Ovary (tissue), 10 donors: ENCODE measurements at places on chromosomes 3 and 15. TPM values are rescaled to one million over a fixed set of nuclear protein-coding genes. Genes with fewer than 3 reads are reported as not detected.

GRCh38 chr15:73000293-73000692 is 52.0 kb upstream of the NEO1 start:
- H3K4me1 ChIP-seq = peaks cover 1% of the 10 kb centered on the region
- H3K4me3 ChIP-seq = no peak overlapping the region
- H3K27ac ChIP-seq = no peak overlapping the region
- H3K27me3 ChIP-seq = no peaks in the 10 kb centered on the region

- H3K4me1 ChIP-seq = peaks cover 3% of the 10 kb centered on the region
- no peaks in the 10 kb centered on the region for H3K36me3 ChIP-seq
- H3K4me3 ChIP-seq = no peak overlapping the region
- H3K27me3 ChIP-seq = no peaks in the 10 kb centered on the region
These were observed 453.9 kb downstream of the LPP start for GRCh38 chr3:188607805-188608315.

GRCh38 chr3:40211579-40211978 is 97.9 kb upstream of the EIF1B start:
- no peak overlapping the region for H3K27ac ChIP-seq
- no peak for DNase-seq
- no peaks in the 10 kb centered on the region for H3K4me1 ChIP-seq

- no peaks in the 10 kb centered on the region for H3K36me3 ChIP-seq
- H3K27ac ChIP-seq = no peak overlapping the region
- no peak for DNase-seq
- no peaks in the 10 kb centered on the region for H3K27me3 ChIP-seq
These were observed 131.1 kb upstream of the CNTN4 start for GRCh38 chr3:1967525-1967924.

GRCh38 chr15:70892912-70893560 is 410 bp downstream of the LRRC49 start:
- no peak for DNase-seq
- H3K4me3 ChIP-seq = peak overlapping the region; percentile 73
- H3K36me3 ChIP-seq = no peaks in the 10 kb centered on the region
- H3K27me3 ChIP-seq = no peaks in the 10 kb centered on the region

- H3K36me3 ChIP-seq = no peaks in the 10 kb centered on the region
- H3K27me3 ChIP-seq = no peaks in the 10 kb centered on the region
- no peaks in the 10 kb centered on the region for H3K4me1 ChIP-seq
These were observed 487.8 kb downstream of the EDEM1 start for GRCh38 chr3:5675319-5675718.

DNA sequence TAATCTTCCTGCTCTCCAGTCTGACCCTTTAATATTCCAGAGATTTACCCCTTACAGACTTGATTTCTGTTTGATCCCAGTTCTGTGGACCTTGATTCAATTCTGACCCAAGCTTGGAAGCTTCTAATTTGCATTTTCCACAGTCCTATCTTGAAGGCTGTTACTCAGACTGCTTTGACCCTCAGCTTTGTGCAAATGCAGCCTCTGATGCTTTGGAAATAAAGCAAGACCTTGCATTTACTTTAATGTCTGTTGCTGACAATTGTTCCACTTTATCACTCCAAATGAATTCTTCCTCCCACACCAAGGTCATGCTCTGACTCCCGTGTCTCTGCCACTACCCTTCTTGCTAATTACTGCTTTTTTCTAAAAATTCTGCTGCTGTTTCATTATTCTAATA is 886.0 kb downstream of the TUSC7 start:
- DNase-seq = no peak
- H3K4me1 ChIP-seq = peaks cover 1% of the 10 kb centered on the region
- no peak overlapping the region for H3K4me3 ChIP-seq

DNA sequence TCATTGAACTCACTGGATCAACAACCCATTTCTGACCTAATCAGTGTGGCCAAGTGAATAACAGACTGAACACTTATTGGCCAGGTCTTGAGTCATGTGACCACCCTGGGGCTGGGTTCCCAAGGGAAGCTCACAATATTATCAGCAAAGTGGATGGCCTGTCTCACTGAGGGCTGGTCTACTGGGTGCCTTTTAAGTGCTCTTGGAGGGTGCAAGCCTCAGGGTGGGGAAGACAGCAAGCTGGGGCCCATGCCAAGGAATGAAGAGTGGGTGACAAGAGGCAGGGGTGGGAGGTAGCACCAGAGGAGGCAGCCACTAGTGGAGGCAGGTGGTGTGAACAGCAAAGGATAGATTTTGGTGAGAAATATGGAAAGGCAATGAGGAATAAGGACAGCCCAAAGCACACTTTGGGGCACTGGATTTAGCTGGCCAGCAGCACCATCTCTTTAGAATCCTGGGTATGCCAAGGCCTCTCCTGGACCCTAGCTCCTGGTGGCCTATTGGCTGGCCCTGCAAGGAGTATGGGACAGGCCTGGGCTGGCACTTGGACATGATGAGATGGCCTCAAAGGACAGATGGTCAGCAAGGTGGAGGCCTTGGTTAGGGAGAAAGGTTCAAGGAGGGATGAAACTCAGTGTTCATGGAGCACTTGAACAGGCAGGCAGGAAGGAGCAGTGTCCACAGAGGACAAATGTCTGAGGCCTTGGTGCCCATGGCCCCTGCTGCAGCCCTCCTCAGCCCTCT is 34.2 kb downstream of the HMCES start:
- no peaks in the 10 kb centered on the region for H3K36me3 ChIP-seq
- no peak overlapping the region for H3K4me3 ChIP-seq
- no peaks in the 10 kb centered on the region for H3K27me3 ChIP-seq
- H3K27ac ChIP-seq = no peak overlapping the region
- peak; percentile 41 for DNase-seq

DNA sequence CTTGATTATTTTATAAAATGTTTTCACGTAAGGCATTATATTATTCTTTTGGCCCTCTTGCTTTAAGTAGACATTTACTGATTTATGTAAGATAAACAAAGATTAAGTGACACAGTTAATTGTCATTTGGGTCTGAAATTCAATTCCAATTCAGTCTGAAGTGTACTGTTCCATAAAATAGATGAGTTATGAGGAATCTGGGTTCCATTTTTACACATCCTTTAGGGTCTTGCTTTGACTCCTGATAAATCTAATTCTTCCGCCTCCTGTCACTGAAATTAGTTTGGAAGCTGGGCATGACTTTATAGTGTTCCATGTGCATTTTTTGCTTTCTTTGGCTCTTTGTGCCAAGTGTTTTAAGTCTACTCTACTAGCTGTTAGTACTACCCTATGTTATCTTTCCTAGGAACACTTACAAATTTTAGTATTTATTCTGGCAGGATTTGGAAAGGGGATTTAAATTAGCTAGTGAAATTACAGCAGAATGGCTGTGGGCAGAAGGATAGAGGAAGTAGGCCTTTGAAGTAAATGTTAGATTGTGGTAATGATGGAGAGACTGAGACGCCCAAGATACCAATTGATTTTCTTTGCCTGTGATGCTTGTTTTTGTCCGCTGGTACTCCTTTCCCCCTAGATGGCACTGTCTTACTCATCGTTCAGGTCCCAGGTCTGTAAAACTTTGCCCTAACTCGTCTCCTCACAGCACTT is 14.3 kb downstream of the ARL8B start:
- peaks cover 5% of the 10 kb centered on the region for H3K4me1 ChIP-seq
- no peak overlapping the region for H3K4me3 ChIP-seq
- H3K27ac ChIP-seq = no peak overlapping the region
- H3K27me3 ChIP-seq = no peaks in the 10 kb centered on the region

DNA sequence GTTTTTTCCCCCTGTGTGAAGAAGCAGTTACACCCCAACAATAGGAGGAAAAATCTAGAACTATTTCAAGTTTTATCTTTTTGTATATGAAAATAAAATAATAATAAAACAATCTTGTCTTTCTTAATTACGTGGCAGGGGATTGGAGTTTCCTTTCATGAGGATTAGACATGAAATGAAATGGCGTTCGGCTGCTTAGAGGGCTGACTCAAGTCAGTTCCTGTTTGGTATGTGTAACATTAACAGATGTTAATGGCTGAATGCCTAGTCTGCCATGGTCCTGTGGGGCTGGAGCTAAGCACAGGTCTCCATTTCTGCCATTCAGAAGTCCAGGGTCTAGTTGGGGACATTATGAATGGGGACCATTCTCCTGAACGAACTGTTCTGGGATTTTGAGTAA is 3.1 kb upstream of the EXOG start:
- no peak overlapping the region for H3K27ac ChIP-seq
- H3K4me1 ChIP-seq = no peaks in the 10 kb centered on the region
- DNase-seq = no peak
- H3K4me3 ChIP-seq = no peak overlapping the region
- no peaks in the 10 kb centered on the region for H3K36me3 ChIP-seq

DNA sequence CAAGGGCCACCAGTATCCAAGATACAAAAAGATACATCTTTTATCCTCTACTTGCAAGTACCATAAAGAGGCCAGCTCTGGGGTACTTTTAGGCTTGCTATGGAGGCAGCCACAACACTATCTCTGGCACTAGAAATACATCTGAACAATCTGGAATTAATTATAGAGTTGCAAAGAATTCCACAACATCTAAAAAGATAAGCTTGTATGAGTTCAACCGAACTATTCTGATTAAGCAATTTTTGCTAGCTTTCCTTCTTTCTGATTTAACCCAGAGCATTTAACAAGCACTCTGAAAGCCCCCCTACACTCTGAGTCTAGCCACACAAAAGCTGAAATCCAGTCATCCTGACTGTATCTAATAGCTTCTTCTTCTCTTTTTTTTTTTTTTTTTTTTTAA is 95.4 kb downstream of the FRMD5 start:
- H3K4me1 ChIP-seq = no peaks in the 10 kb centered on the region
- H3K4me3 ChIP-seq = no peak overlapping the region
- no peak overlapping the region for H3K27ac ChIP-seq
- H3K27me3 ChIP-seq = no peaks in the 10 kb centered on the region

GRCh38 chr3:152581951-152582350 is 253.0 kb upstream of the P2RY1 start:
- no peaks in the 10 kb centered on the region for H3K4me1 ChIP-seq
- H3K27ac ChIP-seq = no peak overlapping the region
- H3K27me3 ChIP-seq = no peaks in the 10 kb centered on the region
- H3K4me3 ChIP-seq = no peak overlapping the region

- no peak for DNase-seq
- H3K27ac ChIP-seq = no peak overlapping the region
- H3K4me3 ChIP-seq = no peak overlapping the region
- H3K36me3 ChIP-seq = no peaks in the 10 kb centered on the region
These were observed 57.6 kb upstream of the NR2E3 start for GRCh38 chr15:71752604-71753289.

DNA sequence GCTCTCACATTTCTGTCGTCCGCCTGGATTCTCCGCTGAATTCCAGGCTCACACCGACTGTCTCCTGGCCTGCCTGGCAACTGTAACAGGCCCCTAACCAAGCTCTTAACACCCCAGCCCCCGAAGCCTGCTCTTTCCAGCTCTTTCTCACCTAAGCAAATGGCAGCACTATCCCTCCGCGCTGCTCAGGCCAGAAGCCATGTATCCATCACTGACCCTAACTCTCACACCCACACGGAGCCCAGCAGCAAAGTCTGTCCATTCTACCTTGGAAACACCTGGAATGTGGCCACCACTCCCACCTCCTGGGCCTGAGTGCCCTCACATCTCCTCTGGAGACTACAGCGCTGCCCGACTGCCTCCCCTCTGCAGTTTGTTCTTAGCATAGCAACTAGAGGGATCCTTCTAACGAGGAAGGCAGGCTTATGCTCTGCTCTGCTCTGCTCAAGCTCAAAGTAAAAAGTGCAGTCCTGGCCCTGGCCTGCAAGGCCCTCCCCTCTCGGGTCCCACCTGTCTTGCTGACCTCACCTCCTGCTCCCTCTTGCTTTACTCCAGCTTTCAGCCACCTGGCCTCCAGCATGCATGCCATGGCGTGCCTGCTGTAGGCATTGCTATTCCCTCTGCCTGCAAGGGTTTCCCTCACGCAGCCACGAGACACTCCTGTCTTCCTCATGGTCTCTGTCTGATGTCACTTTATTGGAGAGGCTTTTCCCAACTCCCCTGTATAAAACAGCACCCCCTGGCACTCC is 27.2 kb downstream of the FEM1B start:
- H3K4me3 ChIP-seq = no peak overlapping the region
- H3K4me1 ChIP-seq = no peaks in the 10 kb centered on the region
- no peaks in the 10 kb centered on the region for H3K36me3 ChIP-seq
- DNase-seq = no peak
- no peak overlapping the region for H3K27ac ChIP-seq

- no peaks in the 10 kb centered on the region for H3K36me3 ChIP-seq
- no peak overlapping the region for H3K4me3 ChIP-seq
- H3K27ac ChIP-seq = no peak overlapping the region
- H3K4me1 ChIP-seq = peaks cover 14% of the 10 kb centered on the region
These were observed 80.6 kb downstream of the LSM3 start for GRCh38 chr3:14258906-14259904.

DNA sequence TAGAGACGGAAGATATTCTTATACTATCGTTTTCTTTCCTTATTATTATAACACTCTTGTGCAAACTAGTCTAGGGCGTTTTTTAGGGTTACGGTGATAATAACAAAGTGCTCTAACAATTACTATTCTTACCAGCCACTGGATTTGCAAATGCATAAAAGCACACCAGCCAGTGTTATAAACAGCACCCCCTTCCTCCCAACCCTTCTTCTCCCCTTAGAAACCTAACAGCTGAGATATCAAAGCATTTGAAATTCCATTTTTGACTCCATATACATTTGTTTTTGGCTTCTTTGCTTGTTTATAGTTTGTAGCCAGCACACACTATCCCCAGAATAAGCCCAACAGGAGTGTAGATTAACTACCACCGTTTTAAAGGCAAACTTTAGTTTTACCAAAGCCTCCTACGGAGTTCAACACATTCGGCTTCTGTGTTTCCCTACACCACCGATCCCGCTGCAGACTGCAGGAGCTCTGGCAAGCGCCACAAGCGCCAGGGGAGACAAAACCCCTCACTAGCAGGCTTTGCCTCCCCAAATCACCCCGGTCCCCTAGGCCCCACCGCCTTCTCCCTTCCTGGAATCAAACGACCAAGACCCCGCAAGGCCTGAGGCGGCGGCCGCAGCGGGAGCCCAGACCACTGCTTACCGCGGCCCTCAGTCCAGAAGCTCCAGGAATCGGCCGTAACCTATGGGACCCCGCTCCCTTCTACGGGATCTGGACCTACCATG is 461 bp downstream of the COPB2 start:
- no peaks in the 10 kb centered on the region for H3K36me3 ChIP-seq
- DNase-seq = no peak
- peak overlapping the region; percentile 84 for H3K27ac ChIP-seq
- peaks cover 3% of the 10 kb centered on the region for H3K4me1 ChIP-seq
- H3K27me3 ChIP-seq = no peaks in the 10 kb centered on the region

DNA sequence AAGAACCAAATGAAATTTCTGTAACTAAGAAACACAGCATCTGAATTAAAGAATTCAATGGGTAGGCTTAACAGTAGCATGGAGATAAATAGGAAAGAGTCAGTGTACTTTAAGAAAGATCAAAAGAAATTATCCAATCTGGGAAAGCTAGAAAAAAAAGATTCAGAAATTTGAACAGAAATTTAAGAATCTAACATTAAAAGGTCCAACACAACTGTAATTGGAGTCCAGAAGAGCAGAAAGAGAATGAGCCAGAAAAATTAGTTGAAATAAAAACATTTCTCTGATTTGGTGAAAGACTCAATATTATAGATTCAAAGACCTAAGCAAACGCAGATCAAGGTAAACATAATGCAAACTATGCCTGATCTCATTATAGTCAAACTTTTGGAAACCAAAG is 187.1 kb downstream of the C3orf38 start:
- H3K27me3 ChIP-seq = no peaks in the 10 kb centered on the region
- no peak overlapping the region for H3K27ac ChIP-seq
- DNase-seq = no peak
- H3K4me1 ChIP-seq = no peaks in the 10 kb centered on the region
- H3K4me3 ChIP-seq = no peak overlapping the region
- no peaks in the 10 kb centered on the region for H3K36me3 ChIP-seq

TF gene
- 3.4 TPM for total RNA-seq

SEMA3G gene
- total RNA-seq = 1.5 TPM

GRK7 gene
- 0.13 TPM for total RNA-seq

AADACL2 gene
- total RNA-seq = not detected

COL6A5 gene
- total RNA-seq = not detected

FGD5 gene
- 13.0 TPM for total RNA-seq
